Upper lobe of right lung (tissue), 1 donor: ENCODE measurements at places on chromosomes 12 and 14. TPM values are rescaled to one million over a fixed set of nuclear protein-coding genes. Genes with fewer than 3 reads are reported as not detected.

Gene LRRC10
- total RNA-seq, result not detected

Gene FICD
- 10.3 TPM for total RNA-seq

Gene IFNG-AS1
- not detected for total RNA-seq

Gene C1QL4
- total RNA-seq, result not detected

Gene TSPAN8
- total RNA-seq, result 11.2 TPM

Gene EML5
- 2.3 TPM for total RNA-seq

Gene GOLT1B
- 25.0 TPM for total RNA-seq

Gene SLC25A21
- 0.35 TPM for total RNA-seq

Gene SLC10A1
- not detected for total RNA-seq

Gene SERPINA12
- total RNA-seq, result not detected

Gene SLC38A4
- total RNA-seq, result 1.9 TPM

Gene TSPAN11
- 7.8 TPM for total RNA-seq

Gene TMEM179
- total RNA-seq, result not detected

- H3K27me3 ChIP-seq, result no peaks in the 10 kb centered on the region
- H3K27ac ChIP-seq, result no peak overlapping the region
- peaks cover 11% of the 10 kb centered on the region for H3K4me1 ChIP-seq
- no peaks in the 10 kb centered on the region for H3K36me3 ChIP-seq
- no peak overlapping the region for H3K4me3 ChIP-seq
Observed at GRCh38 chr14:56149995-56150394, 31.8 kb downstream of the PELI2 start.

DNA sequence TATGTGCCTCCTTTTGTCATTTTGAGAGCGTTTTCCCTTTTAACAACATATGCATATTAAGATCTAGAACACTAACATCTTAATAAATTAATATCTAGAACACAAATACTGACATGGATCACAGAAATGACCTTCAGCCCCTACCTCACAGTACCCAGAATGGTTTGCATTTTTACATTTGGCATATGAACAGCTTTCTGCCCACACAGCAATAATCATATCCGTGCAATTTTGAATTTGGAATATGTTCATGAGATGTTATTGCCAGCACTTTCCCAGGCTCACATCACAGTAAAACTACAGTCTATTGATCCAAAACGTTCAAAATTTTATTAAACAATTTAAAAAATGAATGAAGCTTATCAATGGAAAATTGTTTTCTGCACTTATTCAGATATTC is 114.6 kb downstream of the SLC25A21 start:
- H3K27ac ChIP-seq, result no peak overlapping the region
- no peaks in the 10 kb centered on the region for H3K36me3 ChIP-seq
- no peaks in the 10 kb centered on the region for H3K27me3 ChIP-seq
- no peak for DNase-seq

DNA sequence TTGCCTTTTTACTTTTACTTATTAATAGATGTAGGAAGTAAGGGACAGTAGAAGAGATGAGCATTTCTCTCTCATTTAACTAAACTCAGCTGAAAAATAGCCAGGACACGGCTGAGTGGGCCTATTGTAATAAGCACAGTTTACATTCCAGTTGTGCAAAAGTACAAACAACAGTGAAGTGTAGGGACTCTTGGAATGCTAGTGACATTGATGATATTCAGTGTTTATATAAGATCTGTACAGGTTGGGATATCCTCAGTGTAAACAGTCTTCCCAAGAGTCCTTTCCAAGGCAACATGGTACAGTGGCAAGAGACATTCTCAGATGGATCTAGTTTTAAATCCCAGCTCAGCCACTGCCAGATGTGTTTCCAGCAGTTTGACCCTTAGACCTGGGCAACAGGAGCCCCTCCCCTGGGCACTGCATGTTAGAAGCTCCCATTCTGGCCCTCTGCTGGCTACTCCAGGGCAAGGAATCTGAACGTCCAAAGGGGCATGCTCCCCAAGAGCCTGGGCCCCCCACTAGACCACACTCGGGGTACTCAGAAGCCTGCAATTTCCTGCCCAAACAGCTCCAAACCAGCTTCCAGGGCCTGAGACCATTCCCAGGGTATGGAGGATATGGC is 55.3 kb downstream of the STAB2 start:
- no peak overlapping the region for H3K4me3 ChIP-seq
- H3K27ac ChIP-seq, result no peak overlapping the region
- no peaks in the 10 kb centered on the region for H3K27me3 ChIP-seq
- DNase-seq, result no peak

- H3K36me3 ChIP-seq, result no peaks in the 10 kb centered on the region
- H3K27me3 ChIP-seq, result no peaks in the 10 kb centered on the region
- H3K4me1 ChIP-seq, result no peaks in the 10 kb centered on the region
- DNase-seq, result no peak
- H3K27ac ChIP-seq, result no peak overlapping the region
Observed at GRCh38 chr14:71155743-71156142, 248.5 kb downstream of the PCNX1 start.

GRCh38 chr14:98580131-98580678 is 691.8 kb downstream of the BCL11B start:
- no peaks in the 10 kb centered on the region for H3K27me3 ChIP-seq
- no peak overlapping the region for H3K27ac ChIP-seq
- H3K4me1 ChIP-seq, result no peaks in the 10 kb centered on the region
- no peak for DNase-seq

GRCh38 chr14:34420547-34421150 is 41.4 kb downstream of the SPTSSA start:
- H3K27me3 ChIP-seq, result no peaks in the 10 kb centered on the region
- no peaks in the 10 kb centered on the region for H3K4me1 ChIP-seq
- no peak overlapping the region for H3K4me3 ChIP-seq
- H3K27ac ChIP-seq, result no peak overlapping the region
- H3K36me3 ChIP-seq, result no peaks in the 10 kb centered on the region

DNA sequence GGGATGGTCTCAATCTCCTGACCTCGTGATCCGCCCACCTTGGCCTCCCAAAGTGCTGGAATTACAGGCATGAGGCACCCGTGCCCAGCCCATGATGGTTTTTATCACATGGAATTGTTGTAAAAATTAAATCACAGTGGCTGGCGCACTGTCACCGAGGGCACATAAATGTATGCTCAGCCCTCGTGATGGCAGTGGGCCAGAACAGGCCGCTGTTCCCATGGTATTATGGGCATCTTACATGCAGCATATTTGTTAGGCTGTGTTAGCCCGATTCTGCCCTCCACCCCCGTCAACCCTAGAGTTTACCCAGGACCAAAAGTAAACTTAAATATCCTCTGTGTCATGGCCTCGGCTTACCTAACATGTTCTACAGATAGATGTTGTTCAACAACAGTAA is 48.6 kb downstream of the GPR68 start:
- no peak overlapping the region for H3K4me3 ChIP-seq
- H3K4me1 ChIP-seq, result no peaks in the 10 kb centered on the region
- no peak overlapping the region for H3K27ac ChIP-seq
- DNase-seq, result no peak
- H3K36me3 ChIP-seq, result peaks cover 67% of the 10 kb centered on the region

DNA sequence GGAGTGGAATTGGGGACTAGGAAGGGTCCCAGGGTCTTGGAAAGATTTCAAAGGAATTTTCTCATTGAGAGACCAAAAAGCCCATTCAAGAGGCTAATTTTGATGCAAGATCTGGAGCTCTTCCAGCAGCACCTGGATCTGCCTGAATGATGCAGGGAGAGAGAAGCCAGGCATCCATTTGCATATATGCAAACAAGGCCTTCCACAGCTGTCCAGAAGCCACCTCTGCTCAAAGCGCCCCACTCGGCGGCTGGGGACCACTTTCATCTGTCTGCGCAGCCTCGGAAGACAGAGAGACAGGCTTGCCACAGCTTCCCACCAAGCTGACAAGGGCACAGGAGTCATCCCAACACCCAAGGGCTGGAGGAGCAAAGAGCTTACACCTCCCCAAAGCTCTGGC is 295.6 kb downstream of the DPF3 start:
- H3K4me3 ChIP-seq, result no peak overlapping the region
- peaks cover 8% of the 10 kb centered on the region for H3K27me3 ChIP-seq
- no peak overlapping the region for H3K27ac ChIP-seq
- H3K4me1 ChIP-seq, result no peaks in the 10 kb centered on the region
- no peak for DNase-seq

GRCh38 chr14:71416392-71416791 is 509.1 kb downstream of the PCNX1 start:
- H3K4me3 ChIP-seq, result no peak overlapping the region
- H3K27me3 ChIP-seq, result no peaks in the 10 kb centered on the region
- H3K27ac ChIP-seq, result no peak overlapping the region
- peaks cover 2% of the 10 kb centered on the region for H3K4me1 ChIP-seq

- H3K4me3 ChIP-seq, result no peak overlapping the region
- H3K36me3 ChIP-seq, result peaks cover 37% of the 10 kb centered on the region
- H3K4me1 ChIP-seq, result no peaks in the 10 kb centered on the region
- H3K27ac ChIP-seq, result no peak overlapping the region
- H3K27me3 ChIP-seq, result no peaks in the 10 kb centered on the region
- DNase-seq, result no peak
Observed at GRCh38 chr12:120207227-120207626, 6.3 kb upstream of the RPLP0 start.

GRCh38 chr12:1857821-1858220 is 37.5 kb downstream of the LRTM2 start:
- no peak for DNase-seq
- H3K4me1 ChIP-seq, result no peaks in the 10 kb centered on the region
- no peaks in the 10 kb centered on the region for H3K36me3 ChIP-seq
- H3K27ac ChIP-seq, result no peak overlapping the region

DNA sequence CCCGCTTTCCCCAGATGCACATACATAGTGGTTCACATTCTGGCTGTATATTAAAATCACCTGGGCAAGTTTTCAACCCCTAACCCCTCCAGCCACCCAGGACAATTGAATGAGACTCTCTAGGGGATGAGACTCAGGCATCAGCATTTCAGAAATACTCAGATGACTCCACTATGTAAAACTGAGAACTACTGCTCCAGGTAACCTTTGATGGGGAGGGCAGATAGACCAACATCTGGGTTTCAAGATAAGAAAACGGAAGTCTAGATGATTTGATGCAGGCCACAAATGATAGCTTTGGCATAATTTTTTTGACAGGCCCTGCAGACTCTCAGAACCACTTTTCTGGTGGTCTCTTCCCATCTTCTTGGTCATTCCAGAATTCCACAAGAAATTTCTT is 341.1 kb downstream of the EMP1 start:
- no peak overlapping the region for H3K4me3 ChIP-seq
- no peak overlapping the region for H3K27ac ChIP-seq
- no peaks in the 10 kb centered on the region for H3K27me3 ChIP-seq
- H3K36me3 ChIP-seq, result no peaks in the 10 kb centered on the region
- no peak for DNase-seq
- no peaks in the 10 kb centered on the region for H3K4me1 ChIP-seq

- no peak overlapping the region for H3K4me3 ChIP-seq
- no peaks in the 10 kb centered on the region for H3K27me3 ChIP-seq
Observed at GRCh38 chr12:121733849-121734248, 21.3 kb downstream of the TMEM120B start.

DNA sequence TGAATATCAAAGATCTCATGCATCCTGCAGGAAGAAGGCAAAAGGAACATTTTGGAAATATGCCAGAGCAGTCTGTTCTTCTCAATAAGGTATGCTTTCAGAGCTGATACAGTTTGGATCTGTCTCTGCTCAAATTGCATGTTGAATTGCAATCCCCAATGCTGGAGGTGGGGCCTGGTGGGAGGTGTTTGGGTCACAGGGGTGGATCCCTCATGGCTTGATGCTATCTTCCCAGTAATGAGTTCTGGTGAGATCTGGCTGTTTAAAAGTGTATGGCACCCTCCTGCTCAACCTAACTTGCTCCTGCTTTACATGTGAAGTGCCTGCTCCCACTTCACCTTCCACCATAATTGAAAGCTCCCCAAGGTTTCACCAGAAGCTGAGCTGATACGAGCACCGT is 76.6 kb downstream of the RIN3 start:
- DNase-seq, result no peak
- H3K27ac ChIP-seq, result no peak overlapping the region
- no peaks in the 10 kb centered on the region for H3K27me3 ChIP-seq
- H3K4me3 ChIP-seq, result no peak overlapping the region
- peaks cover 21% of the 10 kb centered on the region for H3K4me1 ChIP-seq
- peaks cover 5% of the 10 kb centered on the region for H3K36me3 ChIP-seq

DNA sequence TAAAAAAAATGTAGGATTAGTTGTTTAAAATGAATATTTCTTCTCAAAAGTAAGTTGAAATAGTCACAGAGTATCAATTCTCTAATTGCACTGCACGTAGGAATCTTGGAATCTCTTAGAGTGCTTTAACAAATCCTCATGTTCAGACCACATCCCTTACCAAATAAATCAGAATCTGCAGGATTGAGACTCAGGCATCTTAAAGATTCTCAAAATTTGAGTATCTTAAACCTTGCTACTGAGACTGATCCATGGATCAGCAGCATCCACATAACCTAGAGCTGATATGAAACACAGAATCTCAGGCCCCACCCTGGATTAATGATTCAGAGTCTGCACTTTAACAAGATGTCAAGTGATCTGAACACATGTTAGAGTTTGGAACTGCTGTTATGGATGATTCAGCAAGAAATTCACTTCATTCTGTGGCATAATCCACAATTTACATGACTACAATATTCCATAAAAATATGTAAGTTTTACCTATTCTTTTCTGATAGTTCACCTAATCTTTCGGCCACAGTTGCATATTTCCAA is 58.7 kb downstream of the ADAMTS20 start:
- no peaks in the 10 kb centered on the region for H3K27me3 ChIP-seq
- H3K4me3 ChIP-seq, result no peak overlapping the region
- no peak overlapping the region for H3K27ac ChIP-seq
- no peaks in the 10 kb centered on the region for H3K36me3 ChIP-seq
- H3K4me1 ChIP-seq, result no peaks in the 10 kb centered on the region

- H3K27me3 ChIP-seq, result no peaks in the 10 kb centered on the region
- DNase-seq, result no peak
- no peaks in the 10 kb centered on the region for H3K36me3 ChIP-seq
- peak overlapping the region; percentile 97 for H3K4me3 ChIP-seq
- H3K4me1 ChIP-seq, result peaks cover 12% of the 10 kb centered on the region
Observed at GRCh38 chr12:14767617-14768016, 35.7 kb downstream of the WBP11 start.

DNA sequence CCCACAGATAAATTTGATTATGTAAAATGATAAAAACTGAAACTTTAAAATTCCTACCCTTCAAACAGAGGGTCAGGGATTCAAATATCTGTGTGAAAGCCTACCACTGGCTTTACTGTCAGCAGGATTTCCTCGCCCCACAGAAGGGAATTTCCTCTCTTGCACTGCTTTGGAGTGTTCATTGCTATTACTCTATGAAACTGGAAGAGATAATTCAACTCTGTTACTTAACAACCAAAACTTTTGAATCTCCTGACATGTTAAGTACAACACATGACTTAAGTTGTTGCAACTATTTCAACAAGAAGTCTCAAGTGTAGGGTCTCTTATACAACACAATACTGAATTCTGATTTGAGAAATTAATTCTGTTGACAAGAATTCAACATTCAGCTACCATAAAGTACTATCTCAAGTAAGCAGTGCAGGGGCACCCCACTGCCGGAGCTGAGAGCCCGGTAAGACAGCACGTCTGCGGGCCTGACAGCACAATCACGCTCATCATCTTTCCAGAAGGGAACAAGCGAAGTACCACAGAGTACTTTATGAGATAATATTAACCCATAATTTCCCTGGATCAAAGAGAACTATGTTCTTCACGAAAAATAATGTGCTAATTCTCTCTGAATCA is 22.9 kb downstream of the DICER1 start:
- no peaks in the 10 kb centered on the region for H3K27me3 ChIP-seq
- H3K4me1 ChIP-seq, result peaks cover 30% of the 10 kb centered on the region
- H3K36me3 ChIP-seq, result peaks cover 22% of the 10 kb centered on the region
